ENCODE measurements at places on chromosomes 11 and 22.

GRCh38 chr11:22603933-22604332 lies 21.7 kb downstream of the FANCF start:
- DNase-seq, result no peak

- no peak for DNase-seq
Observed at GRCh38 chr11:104534278-104534677, 364.0 kb downstream of the CASP12 start.

DNA sequence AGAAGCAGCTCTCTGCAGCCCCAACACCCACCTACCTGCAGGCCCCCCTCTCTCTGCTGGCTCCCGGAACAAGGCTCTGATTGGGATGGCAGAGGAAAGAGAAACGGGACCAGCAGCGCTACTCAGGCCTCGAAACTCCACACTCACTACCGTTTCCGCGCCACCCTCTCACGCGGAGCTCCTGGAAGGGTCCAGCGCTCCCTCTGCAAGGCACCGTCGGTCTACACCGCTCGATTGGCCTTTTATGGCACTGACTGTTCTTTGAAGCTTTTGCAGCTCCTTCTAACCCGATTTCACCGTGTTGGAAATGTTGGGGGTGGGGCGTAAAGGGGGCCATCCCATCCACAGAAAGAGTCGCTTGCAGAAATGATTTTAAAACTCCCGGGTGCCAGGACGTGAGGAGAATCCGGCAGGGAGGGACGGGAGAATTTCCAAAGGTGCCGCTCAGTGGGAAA lies 323 bp upstream of the PANX1 start:
- DNase-seq, result no peak

GRCh38 chr11:117983163-117983475 lies 3.1 kb upstream of the IL10RA start:
- DNase-seq, result no peak

DNA sequence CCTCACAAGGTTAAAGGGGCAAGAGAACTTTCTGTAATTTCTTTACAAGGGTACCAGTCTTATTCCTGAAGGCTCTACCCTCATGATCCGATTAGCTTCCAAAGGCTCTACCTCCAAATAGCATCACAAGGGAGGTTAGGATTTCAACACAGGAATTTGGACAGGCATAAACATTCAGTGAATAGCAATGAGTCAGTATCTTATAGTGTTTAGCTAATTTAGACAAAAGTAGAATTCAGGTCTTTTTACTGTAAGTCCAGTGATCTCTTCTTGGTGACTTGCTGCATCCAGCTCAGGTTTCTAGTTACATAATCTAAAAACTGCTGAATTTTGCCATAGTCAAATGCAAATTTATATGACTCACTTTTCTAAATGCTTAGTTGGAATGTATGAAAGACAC lies 1995.6 kb upstream of the RAG2 start:
- no peak for DNase-seq

GRCh38 chr11:120057595-120058581 lies 80.0 kb downstream of the TRIM29 start:
- DNase-seq, result no peak

- DNase-seq, result no peak
Observed at GRCh38 chr11:28606930-28607329, 498.7 kb downstream of the METTL15 start.

Data from activated naive CD8-positive, alpha-beta T cell treated with anti-CD3 and anti-CD28 coated beads, Interleukin-2, amount 50 U/mL, for 16 hours (primary cell).